ENCODE measurements at places on chromosomes 13 and 19.

GRCh38 chr19:9075064-9075949 lies 11.6 kb upstream of the OR1M1 start:
- peak; percentile 18 for DNase-seq

GRCh38 chr13:51723529-51723928 lies 80.4 kb downstream of the DHRS12 start:
- DNase-seq, result no peak

- DNase-seq, result no peak
Observed at GRCh38 chr13:99871249-99871898, 100.2 kb downstream of the ZIC5 start.

- no peak for DNase-seq
Observed at GRCh38 chr13:33917190-33917589, 99.2 kb downstream of the RFC3 start.

- no peak for DNase-seq
Observed at GRCh38 chr19:15293781-15294491, 38.4 kb downstream of the BRD4 start.

GRCh38 chr13:82597747-82598146 lies 1284.5 kb downstream of the SLITRK1 start:
- DNase-seq, result no peak

DNA sequence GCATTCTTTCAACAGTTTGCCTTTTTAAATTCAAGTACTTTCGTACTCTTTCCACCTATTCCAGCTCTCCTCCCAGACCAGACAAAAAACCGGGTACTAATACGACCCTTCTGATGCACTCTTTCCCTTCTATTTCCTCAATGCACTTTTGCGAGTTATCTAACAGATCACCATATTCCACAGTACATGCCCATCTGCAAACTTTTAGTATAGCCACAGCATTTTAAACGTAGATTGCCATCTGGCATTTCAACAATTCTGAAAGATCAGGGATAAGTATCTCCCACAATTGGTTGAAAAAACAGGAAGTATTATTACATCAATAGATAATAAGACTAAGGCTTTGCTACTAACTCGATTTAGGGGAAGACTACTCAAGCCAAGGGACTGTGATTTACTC lies 31.5 kb downstream of the RBM26 start:
- no peak for DNase-seq

DNA sequence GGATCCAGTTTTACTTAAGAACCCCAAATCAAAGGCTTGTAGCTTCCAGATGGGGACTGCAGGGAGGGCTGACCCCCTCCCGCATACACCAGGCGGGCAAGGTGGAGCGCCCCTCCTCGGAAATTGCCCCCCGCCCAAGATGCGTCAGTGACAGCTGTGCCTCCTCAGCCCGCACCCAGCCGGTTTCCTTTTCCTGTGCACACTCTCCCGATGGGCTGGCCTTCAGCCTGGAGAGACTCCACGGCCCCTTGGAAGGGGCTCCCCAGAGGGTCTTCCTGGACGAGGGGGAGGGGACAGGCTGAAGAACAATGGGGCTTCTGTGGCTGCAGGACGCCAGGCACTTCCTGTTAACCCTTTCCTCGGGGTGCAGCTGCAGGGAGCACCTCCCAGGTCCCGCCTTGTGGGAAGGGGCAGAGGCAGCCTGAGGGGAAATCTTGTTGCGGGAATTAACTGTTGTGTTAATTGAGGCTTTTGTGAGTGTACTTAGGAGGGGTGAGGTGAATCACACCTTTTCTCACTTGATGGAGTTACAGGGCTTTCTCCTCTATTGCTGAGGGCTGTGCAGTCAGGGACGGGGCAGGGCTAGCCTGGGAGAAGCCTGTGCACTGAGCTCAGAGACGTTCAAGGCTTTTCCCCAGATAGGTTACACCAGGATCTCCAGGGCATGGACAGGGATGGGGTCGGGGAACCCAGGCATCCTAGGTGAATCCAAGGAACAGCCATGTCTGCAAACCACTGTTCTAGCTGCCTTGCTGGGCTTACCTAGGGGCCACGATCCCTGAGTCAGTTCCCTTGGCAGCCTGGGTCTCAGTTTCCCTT lies 14.3 kb downstream of the IER2 start:
- DNase-seq, result no peak

GRCh38 chr13:52849291-52850071 lies 1.0 kb upstream of the PCDH8 start:
- DNase-seq, result no peak

- DNase-seq, result no peak
Observed at GRCh38 chr13:48574041-48574796, 41.3 kb upstream of the RCBTB2 start.

GRCh38 chr13:66842766-66843165 lies 387.4 kb downstream of the PCDH9 start:
- no peak for DNase-seq

- no peak for DNase-seq
Observed at GRCh38 chr13:51271528-51272085, 49.4 kb downstream of the FAM124A start.

GRCh38 chr19:16133818-16134217 lies 9.7 kb upstream of the HSH2D start:
- no peak for DNase-seq

DNA sequence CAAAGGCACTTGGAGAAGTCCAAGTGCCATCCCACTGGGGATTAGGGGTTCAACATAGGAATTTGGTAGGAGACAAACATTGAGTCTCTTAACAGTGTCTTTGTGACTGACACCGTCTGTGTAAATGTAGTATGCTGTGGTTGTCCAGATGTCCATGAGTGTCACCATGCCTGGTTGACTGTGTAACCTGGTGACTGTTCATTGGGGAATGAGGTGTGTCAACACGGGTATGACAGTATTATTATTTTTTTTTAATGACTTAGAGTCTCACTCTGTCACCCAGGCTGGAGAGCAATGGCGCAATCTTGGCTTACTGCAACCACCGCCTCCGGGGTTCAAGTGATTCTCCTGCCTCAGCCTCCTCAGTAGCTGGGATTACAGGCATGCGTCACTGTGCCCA lies 16.2 kb downstream of the PKN1 start:
- DNase-seq, result no peak

- no peak for DNase-seq
Observed at GRCh38 chr13:112165712-112166111, 98.8 kb downstream of the SOX1 start.

- DNase-seq, result no peak
Observed at GRCh38 chr13:44112700-44113329, 233.1 kb downstream of the LACC1 start.

DNA sequence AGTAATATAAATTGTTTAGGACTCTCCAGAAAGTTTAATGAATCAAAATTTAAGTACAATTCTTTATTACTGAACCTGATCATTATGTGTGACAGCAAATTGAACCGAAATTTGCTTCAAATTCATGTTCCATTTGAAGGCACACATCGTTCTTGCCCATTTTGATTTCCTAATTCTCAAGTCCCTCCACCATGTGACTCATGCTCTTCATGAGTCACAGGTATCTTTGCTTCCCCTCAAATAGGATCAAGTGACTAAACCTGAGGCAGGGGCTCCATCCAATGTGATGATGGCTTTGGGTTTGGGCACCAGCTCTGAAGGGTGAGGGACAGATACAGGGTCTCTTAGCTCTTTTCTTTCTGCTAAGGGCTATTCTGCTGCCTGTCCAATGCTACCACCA lies 86.1 kb downstream of the THSD1 start:
- no peak for DNase-seq

DNA sequence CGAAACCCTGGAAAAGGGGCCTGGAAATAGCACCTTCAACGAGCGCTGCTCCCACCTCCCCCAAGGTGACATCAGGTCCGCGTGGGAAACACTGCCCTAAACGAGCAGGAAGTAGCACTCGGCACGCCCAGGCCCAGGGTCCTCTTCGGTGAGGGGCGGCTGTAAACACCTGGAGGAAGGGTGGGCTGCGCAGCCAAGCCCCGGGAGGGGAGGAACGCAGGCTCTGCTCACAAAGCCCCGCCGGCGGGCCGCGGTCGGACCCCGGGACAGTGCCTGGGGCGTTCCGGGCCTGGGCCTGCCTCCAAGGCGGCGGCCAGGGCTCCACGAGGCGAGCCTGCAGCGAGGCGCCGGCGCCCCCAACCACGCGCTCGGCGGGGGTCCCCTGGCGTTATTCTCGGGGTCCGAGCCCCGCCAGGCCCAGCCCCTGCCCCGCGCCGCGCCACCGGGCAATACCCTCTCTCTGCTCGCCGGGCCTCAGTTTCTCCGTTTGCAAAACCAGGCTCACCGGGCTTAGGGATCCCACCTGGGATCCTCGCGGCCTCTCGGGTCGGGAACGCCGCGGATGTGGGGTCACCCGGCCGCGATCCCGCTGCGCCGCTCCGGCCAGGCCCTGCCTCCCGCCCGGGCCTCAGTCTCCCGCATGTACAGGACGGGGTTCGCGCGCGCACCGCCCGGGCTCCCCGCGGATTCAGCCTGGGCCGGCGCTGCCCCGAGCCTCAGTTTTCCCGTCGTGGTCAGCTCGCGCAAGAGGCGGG lies 630 bp downstream of the RNF126 start:
- peak; percentile 78 for DNase-seq

DNA sequence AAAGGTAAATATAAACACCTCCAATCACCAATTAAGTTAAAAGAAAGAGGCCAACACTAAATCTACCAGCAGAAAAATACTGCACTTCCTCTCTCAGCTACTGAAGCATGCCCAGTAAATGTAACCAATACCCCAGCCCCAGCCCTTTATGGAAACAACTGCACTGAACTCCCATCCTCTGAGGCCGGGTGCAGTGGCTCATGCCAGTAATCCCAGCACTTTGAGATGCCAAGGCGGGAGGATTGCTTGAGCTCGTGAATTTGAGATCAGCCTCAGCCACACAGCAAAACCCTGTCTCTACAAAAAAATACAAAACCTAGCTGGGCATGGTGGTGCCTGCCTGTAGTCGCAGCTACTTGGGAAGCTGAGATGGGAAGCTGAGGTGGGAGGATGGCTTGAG lies 221.6 kb upstream of the SOX21 start:
- no peak for DNase-seq

DNA sequence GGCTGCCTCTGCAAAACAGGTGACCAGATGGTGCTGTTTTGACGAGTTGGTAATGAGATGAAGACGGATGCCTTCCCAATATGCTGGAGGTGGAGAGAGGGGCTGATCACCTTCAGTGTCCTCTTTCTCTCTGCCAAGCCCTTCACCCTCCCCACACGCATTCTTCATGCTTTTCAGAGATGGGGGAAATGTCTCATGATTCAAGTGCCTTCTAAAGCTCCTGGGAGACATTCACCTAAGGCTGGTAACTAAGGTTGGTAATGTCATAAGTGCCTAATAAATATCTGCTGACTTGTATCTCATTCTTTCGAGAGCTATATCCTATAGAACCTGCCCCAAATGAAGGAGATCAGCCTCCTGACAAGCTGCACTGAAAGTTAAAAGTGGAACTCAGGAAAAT lies 86.2 kb upstream of the MBNL2 start:
- no peak for DNase-seq

DNA sequence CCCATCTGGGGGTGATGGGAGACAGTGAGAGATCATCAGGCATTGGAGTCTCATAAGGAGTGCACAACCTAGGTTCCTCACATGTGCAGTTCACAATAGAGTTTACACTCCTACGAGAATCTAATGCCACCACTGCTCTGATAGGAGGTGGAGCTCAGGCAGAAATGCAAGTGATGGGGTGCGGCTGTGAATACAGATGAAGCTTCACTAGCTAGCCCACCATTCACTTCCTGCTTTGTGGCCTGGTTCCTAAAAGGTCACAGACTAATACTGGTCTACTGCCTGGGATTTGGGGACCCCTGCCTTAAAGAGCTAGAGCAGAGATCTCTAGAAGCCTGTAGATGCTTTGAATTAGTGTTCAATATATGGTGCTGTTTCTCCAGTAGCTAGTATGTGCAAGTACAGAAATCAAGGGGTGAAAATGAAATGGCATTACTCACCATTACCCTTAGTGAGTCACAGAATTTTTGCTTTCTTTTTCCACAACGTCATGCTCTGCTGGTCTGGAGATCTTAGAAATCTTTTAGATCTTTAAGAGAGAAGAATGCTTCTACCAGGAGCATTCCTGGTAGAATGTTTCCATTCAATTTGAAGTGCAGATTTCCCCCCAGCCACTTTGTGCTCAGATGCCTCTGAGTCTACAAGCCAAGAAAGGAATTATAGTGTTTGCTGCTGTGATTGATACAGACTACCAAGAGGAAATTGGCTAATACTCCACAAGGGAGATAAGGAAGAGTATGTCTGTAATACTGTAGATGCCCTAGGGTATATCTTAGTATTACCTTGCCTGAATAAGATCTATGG lies 2301.2 kb downstream of the PCDH9 start:
- no peak for DNase-seq

DNA sequence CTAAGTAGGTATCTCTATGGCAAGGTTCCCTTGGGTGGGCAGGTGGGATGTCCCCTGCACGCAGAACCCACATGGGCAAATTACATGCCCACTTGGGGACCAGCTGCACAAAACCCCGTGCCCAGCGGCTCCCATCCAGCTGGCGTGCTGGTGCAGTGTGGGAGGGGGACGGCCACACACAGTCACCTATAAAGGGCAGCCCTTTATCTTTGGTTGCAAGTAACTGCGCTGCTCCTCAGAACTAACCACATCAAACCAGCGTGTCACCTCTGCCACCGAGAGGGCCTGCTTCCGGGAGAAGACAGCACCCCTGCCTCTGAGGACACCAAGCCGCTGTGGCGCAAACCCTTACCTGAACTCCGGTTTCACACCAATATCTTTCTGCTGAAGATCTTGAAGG lies 32.2 kb downstream of the ANKRD27 start:
- DNase-seq, result peak; percentile 63

GRCh38 chr13:50361282-50361681 lies 346.0 kb downstream of the KCNRG start:
- no peak for DNase-seq

- no peak for DNase-seq
Observed at GRCh38 chr13:98480915-98481877, 95.7 kb downstream of the STK24 start.

GRCh38 chr13:68810660-68811059 lies 1297.0 kb upstream of the ATXN8OS start:
- no peak for DNase-seq

- DNase-seq, result no peak
Observed at GRCh38 chr19:52936151-52936953, 13.1 kb upstream of the ZNF888 start.

DNA sequence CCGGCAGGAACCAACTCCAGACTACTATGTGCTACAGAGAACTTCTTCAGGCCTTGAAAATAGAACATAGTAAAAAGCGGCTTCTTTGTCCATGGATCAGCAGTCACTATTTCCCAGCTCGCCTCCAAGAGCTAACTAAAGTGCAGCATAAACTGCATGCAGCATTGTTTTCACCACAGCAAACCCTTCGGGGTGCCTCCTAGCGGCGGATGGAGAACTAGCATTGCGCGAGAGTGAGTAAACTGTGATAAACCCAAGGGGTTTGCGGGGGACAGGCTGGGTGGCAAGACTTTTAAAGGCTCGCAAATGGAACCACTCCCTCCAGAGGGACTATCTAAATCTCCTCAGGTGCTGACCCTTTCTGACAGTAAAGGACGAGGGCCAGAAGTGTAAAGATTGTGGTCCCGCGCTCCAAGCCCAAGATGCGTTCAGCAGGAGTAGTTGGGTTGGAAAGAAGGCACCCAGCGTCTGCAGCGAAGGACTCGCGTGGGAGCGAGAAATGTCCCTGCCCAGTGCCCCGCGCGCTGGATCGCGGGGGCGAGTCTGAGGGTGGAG lies 21.5 kb upstream of the SGCG start:
- DNase-seq, result no peak

All from activated CD8-positive, alpha-beta memory T cell treated with anti-CD3 and anti-CD28 coated beads, Interleukin-2, amount 50 U/mL, for 4 hours (primary cell).